ENCODE measurements at places on chromosomes 11 and 22. TPM values are rescaled to one million over a fixed set of nuclear protein-coding genes. Genes with fewer than 3 reads are reported as not detected.

TAF1D gene
- 142 TPM for polyA plus RNA-seq

DYNC2H1 gene
- 4.9 TPM for polyA plus RNA-seq

MAPK11 gene
- 5.5 TPM for polyA plus RNA-seq

SLC22A6 gene
- not detected for polyA plus RNA-seq

APOBEC3B gene
- polyA plus RNA-seq: 19.1 TPM

NRIP3 gene
- 0.57 TPM for polyA plus RNA-seq

SUSD2 gene
- 51.4 TPM for polyA plus RNA-seq

OR56A1 gene
- polyA plus RNA-seq: not detected

LMO2 gene
- polyA plus RNA-seq: 0.16 TPM

CST6 gene
- not detected for polyA plus RNA-seq

PDE3B gene
- polyA plus RNA-seq: 2.4 TPM

POU2AF3 gene
- 0.63 TPM for polyA plus RNA-seq

UBQLNL gene
- 0.12 TPM for polyA plus RNA-seq

TBX10 gene
- polyA plus RNA-seq: not detected

LIF gene
- 44.3 TPM for polyA plus RNA-seq

RASSF10 gene
- polyA plus RNA-seq: 12.5 TPM

MMP8 gene
- polyA plus RNA-seq: not detected

JAM3 gene
- polyA plus RNA-seq: 4.0 TPM

YPEL4 gene
- 0.04 TPM for polyA plus RNA-seq

LMNTD2 gene
- 3.5 TPM for polyA plus RNA-seq

KCNQ1 gene
- 0.13 TPM for polyA plus RNA-seq

FERMT3 gene
- polyA plus RNA-seq: 1.9 TPM

EFEMP2 gene
- 1.4 TPM for polyA plus RNA-seq

FIBIN gene
- not detected for polyA plus RNA-seq

CDC45 gene
- polyA plus RNA-seq: 46.0 TPM

LRRC4C gene
- polyA plus RNA-seq: not detected

OR11H1 gene
- polyA plus RNA-seq: not detected

TMPRSS13 gene
- polyA plus RNA-seq: not detected
